ENCODE measurements at places on chromosomes 1 and 21.

DNA sequence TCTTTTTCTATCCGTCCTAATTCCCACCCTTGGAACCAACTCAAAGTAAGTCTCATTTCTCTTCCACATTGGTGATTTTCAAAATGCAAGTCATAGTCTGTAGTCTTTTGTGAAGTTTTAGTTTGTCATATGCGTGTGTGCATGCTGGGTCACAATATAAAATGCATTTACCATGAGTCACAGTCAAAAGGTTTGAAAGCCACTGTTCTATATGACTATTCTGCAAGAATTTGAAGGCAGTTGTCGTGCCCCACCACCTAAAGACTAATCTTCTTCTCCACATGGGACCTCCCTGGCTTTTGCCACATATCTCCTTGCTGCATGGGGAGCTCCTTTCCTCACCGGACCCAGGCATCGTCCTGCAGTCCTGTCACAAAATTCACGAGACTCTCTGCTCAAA lies 1.6 kb downstream of the STPG1 start:
- no peak overlapping the region for H3K4me3 ChIP-seq
- H3K27ac ChIP-seq = no peak overlapping the region
- H3K27me3 ChIP-seq = no peaks in the 10 kb centered on the region
- DNase-seq = no peak
- H3K4me1 ChIP-seq = no peaks in the 10 kb centered on the region

DNA sequence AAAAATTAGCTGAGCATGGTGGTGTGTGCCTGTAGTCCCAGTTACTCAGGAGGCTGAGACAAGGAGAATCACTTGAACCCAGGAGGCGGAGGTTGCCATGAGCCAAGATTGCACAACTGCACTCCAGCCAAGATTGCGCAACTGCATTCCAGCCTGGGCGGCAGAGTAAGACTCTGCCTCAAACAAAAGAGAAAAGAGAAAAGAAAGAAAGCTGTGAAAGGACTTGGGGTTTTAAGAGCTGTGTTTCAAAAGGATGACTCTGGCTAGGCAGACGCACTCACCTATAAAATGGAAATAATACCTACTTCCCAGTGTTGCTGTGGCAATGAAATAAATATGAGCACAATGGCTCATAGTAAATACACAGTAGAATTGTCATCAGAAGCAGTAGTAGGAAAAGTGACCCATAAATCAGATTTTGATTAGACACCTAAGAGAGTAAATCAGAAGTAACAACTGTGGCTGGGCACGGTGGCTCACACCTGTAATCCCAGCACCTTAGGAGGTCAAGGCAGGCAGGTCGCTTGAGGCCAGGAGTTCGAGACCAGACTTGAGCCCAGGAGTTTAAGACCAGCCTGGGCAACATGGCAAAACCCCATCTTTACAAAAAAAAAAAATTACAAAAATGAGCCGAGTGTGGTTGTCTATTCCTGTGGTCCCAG lies 45.9 kb upstream of the PUM1 start:
- H3K4me1 ChIP-seq = no peaks in the 10 kb centered on the region
- no peaks in the 10 kb centered on the region for H3K36me3 ChIP-seq
- H3K4me3 ChIP-seq = no peak overlapping the region
- H3K27me3 ChIP-seq = no peaks in the 10 kb centered on the region
- peak; percentile 55 for DNase-seq

DNA sequence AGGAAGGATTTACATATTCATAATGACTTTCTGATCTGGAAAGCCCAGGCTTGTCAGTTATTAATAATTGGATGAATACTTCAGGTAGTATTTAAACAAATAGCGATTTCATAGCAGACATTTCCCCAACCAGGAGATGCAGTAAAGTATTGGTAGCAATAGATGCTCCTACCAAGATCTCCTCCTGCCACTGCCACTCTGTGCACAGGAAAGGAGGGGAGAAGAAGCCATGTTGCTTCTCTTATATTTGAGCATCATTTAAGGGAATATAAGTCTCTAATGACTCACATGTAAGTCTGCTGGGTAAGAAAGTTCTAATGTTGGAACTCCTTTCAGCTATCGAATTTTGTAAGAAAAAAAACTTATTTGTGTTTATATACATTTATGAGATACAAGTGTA lies 420 bp upstream of the IFI16 start:
- H3K4me3 ChIP-seq = no peak overlapping the region

DNA sequence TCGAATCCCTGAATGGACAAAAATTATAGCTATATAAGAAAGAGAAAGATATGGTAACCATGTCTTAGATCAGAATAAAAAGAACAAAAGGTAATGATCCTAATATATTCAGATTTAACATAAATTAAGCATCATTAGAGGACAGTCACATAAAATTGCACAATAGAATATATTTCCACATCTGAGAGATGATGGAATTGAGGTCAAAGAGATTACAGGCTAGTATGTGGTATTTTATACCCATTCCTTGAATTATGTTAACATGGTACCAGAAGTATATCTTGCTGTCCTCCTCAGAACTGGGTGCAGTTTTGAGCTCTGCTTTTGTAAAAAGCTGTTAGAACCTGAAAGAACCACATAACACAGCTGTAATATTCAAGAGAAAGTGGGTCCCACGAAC lies 245.6 kb upstream of the HOOK1 start:
- no peaks in the 10 kb centered on the region for H3K36me3 ChIP-seq
- DNase-seq = no peak
- peaks cover 4% of the 10 kb centered on the region for H3K4me1 ChIP-seq
- no peak overlapping the region for H3K4me3 ChIP-seq
- no peaks in the 10 kb centered on the region for H3K27me3 ChIP-seq

DNA sequence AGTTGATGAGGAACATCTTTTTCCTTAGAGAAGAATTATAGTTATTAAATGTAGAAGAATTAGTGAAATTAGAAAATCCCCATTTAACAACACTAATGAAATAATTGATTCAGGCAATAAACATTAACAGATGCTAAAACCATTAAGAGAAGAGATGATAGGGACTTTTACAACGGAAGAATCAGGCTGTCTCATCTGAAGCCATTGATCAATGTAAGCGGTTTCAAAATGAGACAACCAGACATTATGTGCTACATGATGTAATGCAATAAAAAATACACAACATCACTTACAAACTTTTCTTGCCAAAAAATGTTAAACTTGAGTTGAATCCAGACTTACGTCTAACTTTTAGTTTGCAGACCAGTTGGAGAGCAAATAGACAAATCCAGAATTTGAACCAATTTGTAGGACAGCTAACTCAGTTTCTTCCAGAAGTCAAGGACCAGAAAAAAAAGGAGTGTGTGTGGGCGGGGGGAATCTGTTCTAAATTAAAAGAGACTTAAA lies 165.4 kb upstream of the DPT start:
- no peaks in the 10 kb centered on the region for H3K4me1 ChIP-seq
- H3K36me3 ChIP-seq = no peaks in the 10 kb centered on the region
- DNase-seq = no peak
- no peak overlapping the region for H3K4me3 ChIP-seq

DNA sequence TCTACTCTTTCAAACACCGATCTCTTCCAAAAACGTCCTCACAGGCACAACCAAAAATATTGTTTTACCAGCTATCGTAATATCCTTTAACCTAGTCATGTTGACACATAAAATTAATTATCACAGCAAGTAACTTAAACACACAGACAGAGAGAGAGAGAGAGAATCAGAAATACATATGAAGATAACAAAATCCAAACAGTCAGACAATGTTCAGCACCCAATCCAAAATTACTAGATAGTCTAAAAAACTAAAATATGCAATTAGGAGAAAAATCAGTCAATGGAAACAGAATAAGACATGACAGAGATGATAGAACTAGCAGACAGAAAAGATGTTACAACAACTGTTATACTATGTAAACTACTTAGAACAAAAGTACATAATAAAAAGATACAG lies 537.7 kb downstream of the LMO4 start:
- H3K27ac ChIP-seq = no peak overlapping the region
- no peak for DNase-seq
- no peaks in the 10 kb centered on the region for H3K4me1 ChIP-seq
- H3K36me3 ChIP-seq = no peaks in the 10 kb centered on the region
- H3K27me3 ChIP-seq = no peaks in the 10 kb centered on the region

DNA sequence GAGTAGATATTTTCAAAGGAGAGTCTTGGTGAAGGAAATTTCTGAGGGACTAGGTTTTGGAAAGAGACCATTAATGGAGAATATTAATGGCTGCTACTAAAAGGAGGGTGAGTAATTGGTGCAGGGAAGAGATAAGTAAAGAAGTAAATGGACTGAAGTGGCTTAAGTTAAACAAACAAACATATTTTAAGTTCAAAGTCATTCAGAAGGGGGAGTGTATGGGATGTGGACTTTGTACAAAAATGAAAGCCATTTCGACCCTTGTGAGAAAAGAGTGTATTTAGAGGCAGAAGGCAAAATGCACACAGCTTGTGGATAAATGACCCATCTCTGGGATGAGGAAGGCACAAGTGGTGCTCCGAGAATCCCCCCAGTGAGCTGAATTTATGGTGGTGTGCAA lies 171.7 kb downstream of the BACH1 start:
- no peaks in the 10 kb centered on the region for H3K27me3 ChIP-seq
- H3K27ac ChIP-seq = no peak overlapping the region
- H3K4me3 ChIP-seq = no peak overlapping the region
- H3K4me1 ChIP-seq = no peaks in the 10 kb centered on the region

DNA sequence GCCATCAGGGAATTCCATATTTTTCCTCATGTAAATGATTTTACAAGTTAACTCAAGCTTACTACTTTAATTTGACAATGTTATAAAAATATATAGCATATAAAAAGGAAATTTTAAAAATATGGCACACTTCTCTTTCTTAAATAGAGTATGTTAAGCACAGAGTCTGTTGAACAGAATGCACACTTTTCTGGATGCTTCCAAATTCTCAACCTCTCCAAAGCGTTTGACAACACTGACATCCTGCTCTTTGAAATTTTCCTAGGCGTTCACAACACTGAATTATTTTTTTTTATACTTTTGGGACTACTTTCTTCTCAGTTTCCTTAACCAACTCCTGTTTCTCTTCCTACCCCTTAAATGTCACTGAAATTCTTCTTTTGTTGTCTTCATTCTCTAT lies 117.8 kb upstream of the PLXNA2 start:
- no peak overlapping the region for H3K4me3 ChIP-seq
- H3K4me1 ChIP-seq = no peaks in the 10 kb centered on the region
- DNase-seq = no peak
- no peaks in the 10 kb centered on the region for H3K36me3 ChIP-seq
- H3K27ac ChIP-seq = no peak overlapping the region

- H3K27ac ChIP-seq = no peak overlapping the region
- peaks cover 16% of the 10 kb centered on the region for H3K36me3 ChIP-seq
- H3K4me3 ChIP-seq = peak overlapping the region; percentile 19
- DNase-seq = peak; percentile 79
Measured at GRCh38 chr1:941588-942383, 17.3 kb downstream of the NOC2L start.

GRCh38 chr1:218985424-218985984 lies 188.2 kb upstream of the LYPLAL1 start:
- no peaks in the 10 kb centered on the region for H3K27me3 ChIP-seq

GRCh38 chr1:118949315-118949714 lies 38.8 kb downstream of the TBX15 start:
- no peaks in the 10 kb centered on the region for H3K36me3 ChIP-seq
- no peak for DNase-seq
- no peak overlapping the region for H3K27ac ChIP-seq
- H3K4me1 ChIP-seq = no peaks in the 10 kb centered on the region

DNA sequence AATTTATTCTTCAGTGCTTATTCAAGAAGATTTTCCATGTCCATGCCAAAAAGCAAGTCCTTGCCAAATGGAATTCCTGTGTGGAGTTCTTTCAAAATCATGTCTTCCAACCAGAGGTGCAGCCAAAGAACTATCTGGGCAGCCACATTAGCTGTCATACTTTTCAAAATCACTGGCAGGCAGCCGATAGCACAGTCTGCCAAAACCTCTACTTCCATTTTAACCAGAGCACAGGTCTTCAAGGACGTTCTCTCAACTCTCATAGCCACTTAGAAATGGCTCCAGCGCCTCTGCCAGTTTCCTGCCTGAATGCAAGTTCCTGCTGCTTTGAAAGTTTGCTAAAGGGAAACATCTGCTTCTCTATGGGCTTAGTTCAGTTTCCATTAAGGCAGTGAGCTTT lies 975.7 kb upstream of the ADGRL4 start:
- H3K36me3 ChIP-seq = no peaks in the 10 kb centered on the region
- no peak overlapping the region for H3K4me3 ChIP-seq
- DNase-seq = no peak
- no peaks in the 10 kb centered on the region for H3K4me1 ChIP-seq
- H3K27me3 ChIP-seq = no peaks in the 10 kb centered on the region
- no peak overlapping the region for H3K27ac ChIP-seq

GRCh38 chr1:161197560-161198193 lies 1.2 kb downstream of the ADAMTS4 start:
- H3K27ac ChIP-seq = no peak overlapping the region
- peaks cover 48% of the 10 kb centered on the region for H3K4me1 ChIP-seq
- H3K4me3 ChIP-seq = peak overlapping the region; percentile 39
- H3K27me3 ChIP-seq = no peaks in the 10 kb centered on the region
- H3K36me3 ChIP-seq = 0 out of 2 replicates have a peak, but pooled peaks cover 3% of the 10 kb centered on the region

DNA sequence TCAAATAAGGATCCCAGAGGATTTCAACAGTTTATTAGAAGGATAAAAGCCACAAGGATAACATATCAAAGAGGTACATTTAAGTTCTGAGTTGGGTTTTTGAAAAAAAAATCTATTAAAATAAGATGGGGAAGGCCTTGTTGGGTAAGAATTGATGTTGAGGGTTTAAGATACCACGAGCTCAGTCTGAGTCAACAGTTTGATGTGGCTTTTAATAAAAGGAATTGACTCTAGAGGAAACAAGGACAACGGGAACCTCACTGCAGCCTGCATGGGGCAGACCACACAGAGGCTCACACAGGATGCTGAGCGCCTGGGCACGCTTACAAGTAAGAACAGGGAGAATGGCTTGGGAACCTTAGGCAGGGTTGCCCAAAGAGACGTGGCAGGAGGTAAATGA lies 107.5 kb downstream of the TIAM1 start:
- no peaks in the 10 kb centered on the region for H3K4me1 ChIP-seq
- H3K27me3 ChIP-seq = no peaks in the 10 kb centered on the region
- H3K4me3 ChIP-seq = no peak overlapping the region
- peaks cover 8% of the 10 kb centered on the region for H3K36me3 ChIP-seq

DNA sequence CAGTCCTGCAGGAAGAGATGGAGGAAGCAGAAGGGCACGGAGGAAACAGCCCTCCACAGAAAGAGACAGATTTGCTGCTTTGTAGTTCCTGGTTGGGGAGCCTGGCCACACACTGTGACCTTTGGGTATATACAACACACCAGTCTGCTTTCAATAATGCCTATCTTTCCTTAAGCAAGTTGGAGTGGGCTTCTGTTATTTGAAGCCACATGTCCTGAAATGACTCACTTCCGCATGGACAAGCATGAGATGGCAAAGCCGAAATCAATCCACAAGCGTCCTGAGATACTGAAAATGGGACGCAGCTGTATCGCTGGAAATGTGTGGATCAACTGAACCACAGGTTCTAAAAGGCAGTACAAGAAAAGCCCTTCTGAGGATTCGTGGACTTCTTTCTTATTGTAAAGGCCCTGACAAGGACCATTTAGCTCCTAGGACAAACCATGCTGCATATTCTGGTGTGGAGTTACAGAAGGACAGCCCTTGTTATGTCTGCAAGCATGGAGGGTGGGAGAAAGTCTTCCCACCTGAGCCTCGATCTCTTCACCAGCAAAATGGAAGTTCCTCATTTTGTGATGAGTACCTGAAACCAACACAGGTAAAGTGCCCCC lies 22.7 kb upstream of the FHAD1 start:
- no peaks in the 10 kb centered on the region for H3K4me1 ChIP-seq
- no peak overlapping the region for H3K4me3 ChIP-seq
- peaks cover 5% of the 10 kb centered on the region for H3K36me3 ChIP-seq
- H3K27ac ChIP-seq = no peak overlapping the region
- no peak for DNase-seq
